ENCODE measurements at places on chromosomes 5 and 9.

DNA sequence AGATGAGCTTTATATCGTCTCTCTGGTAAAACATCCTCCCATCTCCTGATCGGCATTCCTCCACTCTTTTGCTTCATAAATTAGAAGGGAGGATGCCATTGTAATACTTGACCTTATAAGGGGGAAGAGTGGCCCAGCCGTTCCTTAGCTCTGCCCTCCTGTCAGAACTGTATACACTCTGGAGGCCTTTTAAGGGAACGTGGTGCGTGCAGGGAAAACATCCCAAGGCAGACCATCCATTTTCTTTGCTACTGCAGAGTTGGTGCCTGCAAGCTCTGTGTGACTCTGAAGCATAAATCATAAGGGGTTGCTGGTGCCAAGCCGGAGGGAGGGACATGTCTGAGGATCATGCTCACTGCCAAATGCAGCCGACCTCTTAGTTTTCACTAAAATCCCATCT is 90.4 kb downstream of the PGM5 start:
- DNase-seq, result no peak

- peak; percentile 97 for DNase-seq
Observed at GRCh38 chr9:127336506-127337352, 60.2 kb upstream of the SLC2A8 start.

DNA sequence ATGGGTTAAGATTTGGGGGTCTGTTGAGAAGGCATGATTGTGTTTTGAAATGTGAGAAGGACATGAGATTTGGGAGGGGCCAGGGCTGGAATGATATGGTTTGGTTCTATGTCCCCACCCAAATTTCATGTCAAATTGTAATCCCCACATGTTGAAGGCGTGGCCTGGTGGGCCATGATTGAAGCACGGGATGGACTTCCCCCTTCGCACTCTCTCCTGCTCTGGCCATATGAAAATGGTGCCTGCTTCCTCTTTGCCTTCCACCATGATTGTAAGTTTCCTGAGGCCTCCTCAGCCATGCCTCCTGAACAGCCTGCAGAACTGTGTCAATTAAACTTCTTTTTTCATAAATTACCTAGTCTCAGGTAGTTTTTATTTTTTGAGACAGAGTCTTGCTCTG is 14.7 kb upstream of the NOTCH1 start:
- DNase-seq, result no peak

- DNase-seq, result no peak
Observed at GRCh38 chr5:1815881-1816292, 14.7 kb downstream of the NDUFS6 start.

DNA sequence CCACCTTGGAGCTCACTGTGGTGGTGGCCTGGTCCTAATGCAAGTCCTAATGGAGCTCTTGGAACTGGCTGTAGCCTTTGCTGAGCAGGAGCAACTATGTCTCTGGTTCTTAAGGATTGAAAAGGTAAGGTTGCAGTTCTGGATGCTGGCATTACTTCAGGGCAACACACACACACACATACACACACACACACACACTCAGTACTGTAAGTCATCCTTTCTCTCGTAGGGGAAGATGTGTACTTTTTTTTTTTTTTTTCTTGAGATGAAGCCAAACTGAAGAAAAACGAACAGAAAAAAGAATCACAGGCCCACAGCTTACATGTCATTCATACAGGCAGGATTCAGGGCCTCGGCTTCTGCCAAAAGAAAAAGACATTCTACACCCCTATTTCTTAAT is 81.1 kb upstream of the RPS23 start:
- no peak for DNase-seq

GRCh38 chr5:26427281-26427680 is 611.1 kb downstream of the CDH9 start:
- DNase-seq, result no peak

DNA sequence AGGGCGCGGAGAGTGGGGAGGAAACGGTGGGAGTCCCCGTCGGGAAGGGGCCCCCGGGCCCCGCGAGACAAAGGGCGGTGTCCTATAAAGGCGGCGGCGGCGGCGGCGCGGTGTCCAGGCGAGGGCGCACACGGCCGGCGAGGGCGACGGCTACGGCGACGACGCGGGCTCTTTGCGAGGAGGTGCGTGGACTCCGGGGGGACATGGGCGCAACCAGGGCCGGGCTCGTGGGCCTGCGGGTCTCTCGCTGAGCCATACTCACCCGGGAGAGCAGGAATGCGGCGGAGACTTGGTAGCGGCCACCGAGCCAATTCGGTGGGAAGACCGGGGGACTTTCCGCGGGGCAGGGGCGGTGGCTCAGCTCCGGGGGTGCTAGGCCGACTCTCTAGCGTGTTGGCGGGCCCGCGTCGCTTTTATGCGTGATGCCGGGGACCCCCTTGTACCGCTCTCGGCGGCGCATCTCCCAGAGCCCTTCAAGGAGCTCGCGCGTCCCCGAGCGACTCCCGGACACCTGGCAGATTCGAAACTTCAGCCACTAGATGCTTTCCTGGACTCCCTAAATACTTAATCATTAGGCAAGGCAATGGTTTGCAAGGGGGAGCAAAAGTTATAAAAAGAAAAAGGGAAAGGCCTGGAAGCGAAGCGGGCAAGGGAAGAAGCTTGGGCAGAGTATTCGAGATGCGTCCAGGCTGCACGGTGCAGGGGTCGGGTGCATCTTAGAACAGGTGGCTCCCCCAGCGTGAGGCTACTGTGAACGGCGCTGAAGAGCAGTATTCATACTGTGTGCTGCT is 5.9 kb upstream of the TAL2 start:
- peak; percentile 18 for DNase-seq

DNA sequence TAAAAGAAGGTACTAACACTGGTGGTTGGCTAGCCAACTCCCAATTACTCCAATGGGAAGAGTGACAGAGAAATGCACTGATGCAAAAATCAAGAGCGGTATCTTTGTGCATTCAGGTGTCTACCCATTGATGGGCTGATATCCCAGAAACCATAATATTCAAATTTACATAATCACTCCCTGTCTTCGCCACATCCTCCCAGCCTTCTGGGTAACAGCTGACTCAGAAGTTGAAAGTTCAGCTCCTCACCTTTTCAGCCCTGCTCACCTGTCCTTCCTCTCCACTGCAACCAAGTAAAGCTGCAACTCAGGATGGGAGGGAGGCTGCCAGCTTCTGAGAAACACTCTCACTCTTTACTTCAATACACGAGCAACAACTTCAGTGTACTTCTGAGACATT is 6.9 kb downstream of the SUSD1 start:
- DNase-seq, result no peak

DNA sequence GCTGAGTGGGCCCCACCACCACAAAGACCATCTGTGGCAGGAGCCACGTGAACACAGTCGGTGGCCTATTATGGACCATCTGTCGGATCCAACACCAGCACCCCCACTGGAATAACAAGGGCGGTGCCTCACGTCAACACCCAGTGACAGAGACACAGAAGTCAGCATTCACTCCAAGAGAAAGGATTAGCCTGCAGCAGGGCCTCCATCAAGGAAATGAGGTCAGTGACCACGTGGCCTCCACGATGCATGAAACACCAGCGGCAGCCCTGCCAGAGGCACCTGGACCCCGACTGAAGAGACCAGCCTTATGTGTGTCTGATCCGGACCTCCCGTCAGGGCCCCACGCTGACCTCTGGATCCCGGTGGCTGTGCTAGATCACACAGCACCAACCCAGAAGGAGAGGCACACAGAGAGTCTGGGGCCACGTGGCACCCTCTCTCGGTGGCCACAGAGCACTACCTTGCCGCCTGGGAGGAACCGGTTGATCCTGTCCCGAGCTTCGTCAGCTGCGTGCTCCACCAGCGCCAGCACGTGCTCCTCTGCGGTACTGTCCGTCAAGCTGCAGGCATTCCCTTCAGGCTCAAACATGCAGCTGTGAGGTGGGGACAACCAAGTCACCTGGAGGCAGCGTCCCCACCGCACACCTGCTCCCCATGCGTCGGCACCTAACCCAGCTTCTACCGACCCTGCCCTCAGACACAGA is 9.0 kb downstream of the BRD9 start:
- no peak for DNase-seq

DNA sequence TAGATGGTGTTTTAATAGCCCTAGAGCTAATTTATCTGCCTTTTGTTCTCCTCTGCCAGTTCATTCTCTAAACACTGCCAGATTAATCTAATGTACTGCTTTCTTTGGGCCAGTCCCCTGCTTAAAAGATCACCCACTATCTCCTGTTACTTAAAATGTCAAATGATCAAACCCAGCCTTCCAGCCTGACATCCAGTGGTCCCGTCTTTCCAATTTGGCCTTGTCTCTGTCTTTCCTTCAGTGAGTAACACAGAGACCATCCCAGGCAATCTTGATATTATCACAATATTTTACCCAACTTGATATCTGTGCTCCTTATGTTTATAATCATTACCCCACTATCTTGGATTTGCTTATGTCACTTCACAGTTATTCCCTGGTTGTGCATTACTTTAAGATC is 12.0 kb downstream of the PRR16 start:
- DNase-seq, result no peak

GRCh38 chr9:32426278-32426939 is 42.0 kb downstream of the ACO1 start:
- peak; percentile 85 for DNase-seq

- no peak for DNase-seq
Observed at GRCh38 chr9:4514252-4515128, 24.2 kb downstream of the SLC1A1 start.

DNA sequence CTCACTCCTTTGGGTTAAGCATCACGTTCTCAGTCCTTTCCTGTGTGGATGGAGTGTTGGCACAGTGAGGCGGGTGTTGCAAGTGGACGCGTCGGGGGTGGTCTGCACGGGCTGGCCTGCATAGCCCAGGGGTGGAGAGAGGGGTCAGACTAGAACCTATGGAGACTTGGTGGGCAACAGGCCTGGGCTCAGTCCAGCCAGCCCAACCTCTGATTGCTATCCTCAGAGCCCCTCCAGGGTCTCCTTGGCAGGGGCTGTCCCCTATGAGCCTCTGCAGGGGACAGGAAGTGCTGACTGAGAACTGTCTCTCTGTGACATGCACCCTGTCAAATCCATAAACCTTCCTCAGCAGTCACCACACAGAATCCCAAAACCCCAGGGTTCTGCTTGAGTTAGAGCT is 2.3 kb downstream of the DCANP1 start:
- DNase-seq, result no peak

GRCh38 chr9:21096172-21096900 is 18.6 kb upstream of the IFNB1 start:
- peak; percentile 57 for DNase-seq

- DNase-seq, result no peak
Observed at GRCh38 chr9:123338710-123339665, 17.0 kb upstream of the CRB2 start.

DNA sequence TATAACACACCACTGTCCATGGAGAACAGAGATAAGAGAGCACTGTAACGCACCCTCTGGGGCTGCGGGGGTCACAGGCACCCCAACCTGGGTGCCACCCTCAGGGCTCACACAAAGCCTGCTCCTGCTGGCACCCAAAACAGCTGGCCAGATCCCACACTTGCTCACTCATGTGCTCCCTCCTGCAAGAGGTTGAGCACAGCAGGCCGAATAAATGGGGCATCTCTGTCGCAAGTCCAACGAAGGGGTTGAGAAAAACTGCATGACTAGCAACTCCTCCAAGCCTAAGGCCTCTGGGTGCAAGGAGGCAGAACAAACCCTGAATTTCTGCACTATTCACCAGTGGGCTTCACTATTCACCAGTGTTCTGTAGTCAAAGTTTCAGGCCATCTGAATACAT is 80.3 kb downstream of the SECISBP2 start:
- no peak for DNase-seq

GRCh38 chr9:77864211-77864889 is 167.3 kb downstream of the GNAQ start:
- DNase-seq, result no peak

DNA sequence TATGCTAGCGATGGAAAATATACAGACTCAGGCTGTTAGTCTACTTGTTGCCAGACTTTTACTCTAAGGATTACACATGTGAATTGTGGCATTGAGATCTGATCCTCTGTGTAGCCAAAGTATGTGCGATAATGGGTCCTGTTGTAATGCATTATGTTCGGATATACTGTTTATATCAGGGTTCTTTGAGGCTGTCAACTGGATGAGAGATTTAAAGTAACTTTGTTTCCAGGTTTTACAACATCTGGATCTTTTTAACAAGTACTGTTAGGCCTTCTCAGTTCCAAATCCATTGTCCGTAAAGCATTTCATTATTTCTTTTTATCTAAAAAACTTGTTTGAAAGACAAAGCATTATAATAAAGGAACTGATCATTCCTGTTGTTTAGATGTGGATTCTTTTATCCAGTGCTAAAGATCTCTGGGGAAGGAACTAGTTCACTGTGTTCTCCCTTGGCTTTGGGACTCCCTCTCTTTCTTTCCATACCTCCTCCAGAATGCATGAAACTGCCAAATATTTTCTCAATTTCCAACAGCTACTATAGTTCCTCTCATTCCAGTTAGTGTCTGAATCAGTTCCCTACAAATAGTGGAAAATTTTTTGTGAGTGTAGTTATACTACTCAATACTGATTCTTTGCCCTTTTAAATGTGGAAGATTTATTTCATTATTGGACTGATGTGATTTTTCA is 68.8 kb downstream of the HACD4 start:
- no peak for DNase-seq

DNA sequence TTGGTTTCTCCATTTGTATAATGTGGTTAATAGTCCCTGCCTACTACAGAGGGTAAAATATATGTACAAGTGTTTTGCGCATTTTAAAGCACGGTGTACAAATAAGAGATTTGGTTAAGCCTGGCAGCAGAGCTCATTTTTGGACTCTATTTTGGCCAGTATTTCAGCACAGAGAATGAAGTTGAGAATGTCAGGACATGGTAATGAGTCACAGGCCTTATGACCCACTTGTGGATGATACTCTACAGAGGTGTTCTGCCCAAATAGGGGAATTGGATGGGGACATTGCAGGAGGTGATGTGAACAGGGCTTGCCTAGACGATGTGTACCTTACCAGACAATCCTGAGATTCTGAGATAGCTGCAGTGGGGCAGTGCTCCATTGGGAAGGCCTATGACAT is 50.6 kb downstream of the MELK start:
- DNase-seq, result peak; percentile 34

- DNase-seq, result peak; percentile 70
Observed at GRCh38 chr5:181181650-181182565, 23.1 kb downstream of the TRIM7 start.

DNA sequence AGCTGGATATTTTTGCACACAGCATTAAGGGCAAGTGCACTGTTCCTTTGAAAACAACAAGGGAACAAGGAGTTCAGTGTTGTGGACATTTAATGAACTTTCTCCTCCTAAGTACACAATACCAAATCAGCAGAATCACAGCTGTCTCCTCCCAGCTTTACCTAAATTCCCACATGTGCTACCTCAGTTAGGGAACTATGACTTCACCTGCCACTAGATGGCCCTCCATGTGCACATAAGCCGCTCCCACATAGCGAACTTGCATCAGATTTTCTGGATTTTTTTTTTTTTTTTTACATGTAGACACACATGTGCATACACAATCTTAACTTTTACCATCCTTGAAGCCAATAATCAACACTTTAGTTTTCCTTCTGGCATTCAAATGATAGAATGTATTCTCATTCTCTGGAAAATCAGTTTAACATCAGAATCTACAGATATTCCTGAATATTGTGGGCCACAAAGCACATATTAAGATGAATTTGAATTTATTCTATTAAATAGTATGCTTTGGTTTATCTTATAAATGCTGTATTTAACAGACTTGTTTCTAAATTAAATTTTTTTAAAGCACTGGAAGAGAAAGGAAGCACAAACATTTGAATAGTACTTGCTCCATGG is 123.6 kb downstream of the PALM2AKAP2 start:
- DNase-seq, result peak; percentile 79

Measured in EL (cell line).